Spinal cord (tissue), 10 donors: ENCODE measurements at places on chromosomes 2 and 18.

DNA sequence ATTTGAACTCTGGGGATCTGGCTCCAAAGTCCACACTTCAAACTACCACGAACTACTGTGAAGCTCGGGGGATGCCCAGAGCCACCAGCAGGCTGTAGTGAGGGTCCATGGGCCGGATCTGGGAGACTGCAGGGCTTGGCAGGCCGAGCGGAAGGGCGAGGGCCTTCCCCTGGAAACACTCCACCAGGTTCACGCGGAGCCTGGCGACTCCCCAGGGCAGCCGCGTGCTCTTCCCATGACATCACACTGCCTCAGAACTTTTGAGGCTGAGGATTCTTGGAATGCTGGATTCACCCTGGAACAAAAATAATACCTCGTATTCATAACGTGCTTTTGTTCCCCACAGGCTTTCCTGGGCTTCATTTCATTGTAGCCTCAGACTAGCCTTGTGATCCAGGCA, 201.0 kb downstream of the SMAD7 start:
- no peak for DNase-seq

GRCh38 chr2:99187011-99187410, 6.0 kb downstream of the MRPL30 start:
- no peak for DNase-seq

DNA sequence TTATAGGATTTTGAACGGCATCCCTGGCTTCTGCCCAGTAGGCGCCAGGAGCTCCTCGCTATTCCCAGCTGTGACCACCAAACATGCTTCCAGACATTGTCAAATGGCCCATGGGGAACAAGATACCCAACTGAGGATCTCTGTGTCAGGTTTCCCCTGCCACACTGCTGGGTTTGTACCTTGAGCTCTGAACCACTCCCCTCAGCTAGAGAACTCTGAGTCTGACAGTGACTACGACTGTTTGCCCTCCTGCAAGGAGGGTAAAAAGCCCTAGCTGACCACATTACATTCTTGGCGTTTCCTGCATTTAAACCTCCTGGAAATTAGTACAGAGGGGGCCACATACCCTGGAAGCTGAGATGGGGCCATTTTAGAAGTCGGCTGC, 12.4 kb downstream of the LRRFIP1 start:
- no peak for DNase-seq

DNA sequence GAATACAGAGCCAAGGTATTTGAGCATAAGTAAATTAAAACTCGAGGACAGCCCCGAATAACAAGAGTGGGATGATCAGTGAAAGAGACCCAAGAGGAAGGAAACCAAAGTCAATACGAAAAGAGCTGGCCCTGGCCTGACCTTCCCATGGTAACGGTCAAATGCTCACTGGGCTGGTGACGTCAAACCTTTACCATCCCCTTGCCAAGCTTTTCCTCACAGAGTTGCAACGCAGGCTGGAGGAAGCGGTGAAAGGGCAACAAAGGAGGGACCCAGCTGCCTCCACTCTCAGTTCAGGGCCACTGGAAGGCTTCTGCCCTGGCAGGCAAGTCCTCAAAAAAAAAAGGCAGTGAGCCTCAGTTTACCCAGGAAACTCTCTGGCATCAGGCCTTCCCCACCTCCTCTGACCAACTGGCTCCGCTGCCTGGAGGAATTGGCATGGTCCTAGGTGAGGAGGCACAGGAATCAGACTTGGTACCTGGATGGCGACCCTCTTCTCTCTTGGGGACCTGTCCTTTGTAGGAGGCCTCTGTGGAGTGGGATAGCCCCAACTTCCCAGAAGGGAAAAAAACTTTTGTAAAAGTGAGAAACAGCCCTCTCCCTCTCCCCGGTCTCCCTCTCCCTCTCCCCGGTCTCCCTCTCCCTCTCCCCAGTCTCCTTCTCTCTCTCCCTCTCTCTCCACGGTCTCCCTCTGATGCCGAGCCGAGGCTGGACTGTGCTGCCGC, 212.4 kb downstream of the ANAPC1 start:
- no peak for DNase-seq

DNA sequence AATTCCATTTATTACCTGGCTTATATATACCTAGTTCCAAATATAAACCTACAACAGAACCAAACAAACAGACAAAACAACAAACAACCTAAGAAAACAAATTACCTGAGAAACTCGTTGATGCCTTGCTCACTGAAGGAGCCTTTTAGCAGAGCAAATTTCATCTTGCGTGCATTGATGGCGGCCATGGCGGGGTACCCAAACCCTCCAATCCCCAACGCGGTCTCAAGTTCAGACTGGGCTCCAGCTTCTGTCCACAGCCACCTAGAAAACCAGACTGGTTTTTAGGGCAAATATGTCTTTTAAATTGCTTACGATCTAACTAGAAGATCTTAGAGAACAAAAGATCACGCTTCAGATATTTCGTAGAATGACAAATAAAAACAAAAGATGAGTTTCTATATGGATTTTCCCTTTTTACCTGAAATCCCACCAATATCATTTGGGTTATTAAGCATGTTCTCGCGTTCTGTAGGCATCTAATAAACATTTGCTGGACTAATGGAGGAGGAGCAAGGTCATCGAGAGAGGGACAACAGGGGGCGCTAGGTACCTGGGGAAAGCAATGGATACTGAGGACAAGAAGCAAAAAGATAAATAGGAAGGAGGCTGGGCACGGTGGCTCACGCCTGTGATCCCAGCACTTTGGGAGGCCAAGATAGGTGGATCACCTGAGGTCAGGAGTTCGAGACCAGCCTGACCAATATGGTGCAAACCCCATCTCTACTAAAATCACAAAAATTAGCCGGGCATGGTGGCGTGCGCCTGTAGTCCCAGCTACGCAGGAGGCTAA, 25.2 kb downstream of the PDIA6 start:
- no peak for DNase-seq

DNA sequence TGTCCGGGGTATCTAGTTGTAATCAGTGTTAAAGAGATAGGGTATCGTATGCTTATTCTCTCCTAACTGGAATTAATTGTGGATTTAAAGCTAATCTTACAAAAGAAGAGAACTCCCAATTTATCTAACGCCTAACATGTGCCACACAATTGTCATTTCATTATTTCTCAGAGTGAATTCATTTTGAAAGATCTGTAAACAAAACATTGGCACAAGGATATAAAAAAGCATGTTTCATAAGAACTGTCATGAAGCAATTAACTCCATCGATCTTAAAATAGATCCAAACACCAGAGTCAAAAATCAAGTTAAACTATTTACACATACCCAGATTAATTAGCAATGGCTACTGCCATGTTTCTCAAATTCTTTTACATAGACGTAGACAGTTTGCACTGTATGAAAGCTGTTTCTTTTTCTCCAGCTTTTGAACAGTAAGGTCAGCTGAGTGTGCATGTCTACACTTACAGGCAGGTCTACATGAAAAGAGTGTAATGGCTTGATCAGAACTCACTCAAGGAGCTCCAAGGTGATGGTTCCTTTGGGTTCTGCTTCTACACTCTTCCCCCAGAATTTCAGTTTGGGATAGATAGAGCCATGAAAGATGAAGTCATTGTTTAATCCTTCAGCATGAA, 38.8 kb downstream of the CABYR start:
- DNase-seq, result no peak

- no peak for DNase-seq
These were observed 112.5 kb downstream of the SETBP1 start for GRCh38 chr18:44793194-44793593.

DNA sequence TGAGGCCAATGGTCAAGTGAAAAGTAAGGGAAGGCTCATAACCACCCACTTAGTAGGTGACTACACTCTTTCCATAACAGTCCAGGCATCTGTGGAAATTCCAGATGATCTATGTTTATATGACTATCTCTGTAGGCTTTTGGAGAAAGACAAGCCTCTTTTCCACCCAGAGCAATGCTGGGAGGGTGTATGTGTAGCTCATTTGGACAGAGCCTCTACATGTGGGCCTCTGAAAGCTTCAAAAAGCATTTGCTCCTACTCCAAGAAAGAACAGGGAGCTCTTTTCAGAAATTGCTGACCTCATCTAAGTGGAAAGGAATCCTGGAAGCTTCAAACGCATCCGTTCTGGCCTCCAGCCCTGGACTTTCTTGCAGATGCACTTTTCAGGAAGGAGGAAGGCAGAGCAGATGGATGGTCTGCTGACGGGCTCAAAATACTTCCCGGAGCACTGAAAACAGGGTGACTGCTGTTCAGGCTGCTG, 308.7 kb downstream of the LRATD1 start:
- DNase-seq, result peak; percentile 11

DNA sequence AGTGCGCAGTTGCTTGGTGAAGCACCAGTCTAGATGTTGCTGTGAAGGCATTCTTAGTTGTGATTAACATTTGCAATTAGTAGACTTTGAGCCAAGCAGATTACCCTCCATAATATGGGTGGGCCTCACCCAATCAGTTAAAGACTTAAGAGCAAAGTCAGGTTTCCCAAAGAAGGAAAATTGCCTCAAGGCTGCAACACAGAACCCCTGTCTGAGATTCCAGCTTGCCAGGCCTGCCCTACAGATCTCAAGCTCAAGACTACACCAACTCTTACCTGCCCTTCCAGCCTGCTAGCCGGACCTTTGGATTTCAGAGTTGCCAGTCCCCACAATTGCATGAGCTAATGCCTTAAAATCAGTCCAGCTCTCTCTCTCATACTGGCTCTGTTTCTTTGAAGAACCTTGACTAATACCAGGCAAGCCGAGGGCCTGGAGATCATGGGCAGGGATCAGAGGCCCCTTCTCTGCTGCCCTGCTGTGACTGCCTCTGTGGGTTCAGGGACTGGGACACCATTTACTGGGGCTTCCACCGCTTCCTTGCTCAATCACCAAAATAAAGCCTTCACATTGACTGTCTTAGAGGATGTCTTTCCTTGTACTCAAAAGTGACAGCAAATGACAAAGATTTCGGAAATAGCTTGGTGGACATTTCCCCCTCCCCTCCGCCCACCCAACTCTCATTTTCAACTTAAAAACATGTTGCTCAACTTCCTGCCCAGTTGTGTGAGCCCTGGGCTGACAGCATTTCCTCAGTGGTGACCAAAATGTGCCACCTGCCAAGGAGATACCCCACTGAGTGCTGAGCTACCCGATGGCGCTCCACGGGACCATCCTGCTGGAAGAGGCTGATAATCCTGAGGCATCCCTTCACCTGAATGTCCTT, 86.7 kb downstream of the GALNT14 start:
- no peak for DNase-seq

DNA sequence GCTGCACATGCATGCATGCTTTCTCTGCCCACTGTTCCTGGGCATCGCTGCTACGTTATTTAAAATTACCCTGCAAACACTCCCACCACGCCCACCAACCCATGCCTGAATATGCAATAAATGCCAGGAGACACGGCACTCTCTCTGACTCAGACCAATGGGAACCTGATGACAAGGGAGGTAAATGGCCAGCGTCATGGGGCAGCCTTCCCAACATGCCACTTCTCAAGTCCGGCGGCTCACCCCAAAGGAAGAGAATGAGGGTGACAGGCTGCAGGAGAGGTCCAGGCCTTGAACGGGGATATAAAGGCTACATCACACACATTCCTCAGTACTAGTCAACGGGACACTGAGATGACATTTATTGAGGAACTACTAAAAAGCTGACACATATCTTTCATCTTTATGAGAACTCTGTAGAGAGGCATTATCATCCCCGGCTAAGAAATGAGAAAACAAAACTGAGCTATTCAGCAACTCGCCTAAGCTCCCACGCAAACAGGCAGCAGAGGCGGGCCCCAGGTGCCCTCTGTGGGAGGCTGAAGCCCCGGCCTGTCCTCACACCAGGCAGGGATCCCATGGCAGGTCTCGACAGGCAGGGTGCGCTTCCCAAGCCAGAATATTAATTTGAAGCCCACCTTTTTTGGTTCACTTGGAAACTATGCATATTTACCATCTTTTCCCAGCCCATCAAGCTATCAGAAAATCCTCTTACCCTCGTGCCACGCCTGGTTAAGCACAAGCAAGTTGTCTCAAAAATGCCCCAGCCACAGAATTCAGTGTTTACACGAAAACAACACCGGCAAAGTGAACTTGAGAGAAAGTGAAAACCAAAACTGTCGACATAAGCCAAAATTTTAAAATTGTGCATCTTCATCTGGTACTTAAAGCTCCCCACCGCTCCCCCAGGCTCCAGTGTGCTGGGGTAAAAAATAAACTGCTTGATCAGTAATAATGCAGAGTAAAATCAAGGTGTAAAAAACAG, 166.3 kb downstream of the HDAC4 start:
- no peak for DNase-seq

DNA sequence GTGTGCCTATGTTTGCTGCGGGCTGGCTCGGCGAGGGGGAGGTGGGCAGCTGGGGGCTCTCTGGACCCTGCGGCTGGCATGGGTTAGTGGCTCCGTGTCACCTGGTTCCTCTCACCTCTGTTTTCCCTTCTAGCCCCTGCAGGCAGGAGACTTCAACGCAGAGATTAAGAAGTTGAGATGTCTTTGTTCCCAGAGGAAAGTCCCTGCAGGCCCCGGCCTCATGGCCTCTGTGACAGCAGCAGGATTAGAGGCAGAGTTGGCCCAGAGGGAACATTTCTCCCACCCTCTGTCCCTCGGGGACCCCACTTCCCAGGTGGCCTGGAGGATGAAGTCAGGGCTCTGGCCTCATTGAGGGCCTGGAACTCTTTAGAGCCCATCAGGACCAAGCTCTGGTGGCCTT, 56.5 kb downstream of the HPCAL1 start:
- no peak for DNase-seq

- no peak for DNase-seq
These were observed 66.6 kb downstream of the GYPC start for GRCh38 chr2:126722546-126722945.

- no peak for DNase-seq
These were observed 20.5 kb upstream of the STAT4 start for GRCh38 chr2:191171286-191171685.

DNA sequence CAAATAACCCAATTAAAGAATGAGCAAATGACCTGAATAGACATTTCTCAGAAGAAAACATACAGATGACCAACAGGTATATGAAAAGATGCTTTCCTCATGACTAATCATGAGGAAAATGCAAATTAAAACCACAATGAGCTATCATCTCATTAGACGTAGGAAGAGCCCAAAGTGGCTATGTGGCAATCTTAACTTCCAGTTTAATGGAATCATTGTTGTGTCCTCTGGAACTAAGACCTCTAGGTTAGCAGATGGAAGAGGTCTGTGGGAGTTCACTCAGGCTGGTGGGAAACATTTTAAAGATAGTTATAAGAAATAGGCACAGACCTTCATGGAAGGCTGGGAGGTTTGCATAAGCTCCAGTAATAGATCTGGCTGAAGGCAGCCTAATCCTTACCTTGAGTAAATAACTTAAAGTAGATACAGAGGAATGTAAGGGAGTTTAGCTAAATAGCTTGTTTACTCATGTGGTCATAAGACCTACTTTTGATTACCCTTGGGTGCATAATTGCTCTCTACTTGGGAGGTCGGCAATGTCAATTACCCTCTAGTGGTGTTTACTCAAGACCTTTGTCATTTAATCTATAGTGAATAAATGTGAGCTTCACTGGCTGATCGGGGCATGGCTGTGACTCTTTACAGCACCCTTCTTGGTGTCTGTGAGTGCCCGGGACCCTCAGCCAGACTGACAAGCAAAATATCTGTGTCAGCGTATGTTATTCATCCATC, 119.0 kb downstream of the GULP1 start:
- no peak for DNase-seq

- no peak for DNase-seq
These were observed 48.7 kb downstream of the ACKR3 start for GRCh38 chr2:236618370-236618769.
